AG08396 (cell line): ENCODE measurements at places on chromosomes 12 and 14.

GRCh38 chr12:124505001-124505818 is 62.2 kb downstream of the NCOR2 start:
- DNase-seq = no peak

GRCh38 chr14:72128629-72129028 is 196.4 kb downstream of the RGS6 start:
- DNase-seq = no peak

- no peak for DNase-seq
Observed at GRCh38 chr14:69660344-69661193, 49.2 kb downstream of the SUSD6 start.

DNA sequence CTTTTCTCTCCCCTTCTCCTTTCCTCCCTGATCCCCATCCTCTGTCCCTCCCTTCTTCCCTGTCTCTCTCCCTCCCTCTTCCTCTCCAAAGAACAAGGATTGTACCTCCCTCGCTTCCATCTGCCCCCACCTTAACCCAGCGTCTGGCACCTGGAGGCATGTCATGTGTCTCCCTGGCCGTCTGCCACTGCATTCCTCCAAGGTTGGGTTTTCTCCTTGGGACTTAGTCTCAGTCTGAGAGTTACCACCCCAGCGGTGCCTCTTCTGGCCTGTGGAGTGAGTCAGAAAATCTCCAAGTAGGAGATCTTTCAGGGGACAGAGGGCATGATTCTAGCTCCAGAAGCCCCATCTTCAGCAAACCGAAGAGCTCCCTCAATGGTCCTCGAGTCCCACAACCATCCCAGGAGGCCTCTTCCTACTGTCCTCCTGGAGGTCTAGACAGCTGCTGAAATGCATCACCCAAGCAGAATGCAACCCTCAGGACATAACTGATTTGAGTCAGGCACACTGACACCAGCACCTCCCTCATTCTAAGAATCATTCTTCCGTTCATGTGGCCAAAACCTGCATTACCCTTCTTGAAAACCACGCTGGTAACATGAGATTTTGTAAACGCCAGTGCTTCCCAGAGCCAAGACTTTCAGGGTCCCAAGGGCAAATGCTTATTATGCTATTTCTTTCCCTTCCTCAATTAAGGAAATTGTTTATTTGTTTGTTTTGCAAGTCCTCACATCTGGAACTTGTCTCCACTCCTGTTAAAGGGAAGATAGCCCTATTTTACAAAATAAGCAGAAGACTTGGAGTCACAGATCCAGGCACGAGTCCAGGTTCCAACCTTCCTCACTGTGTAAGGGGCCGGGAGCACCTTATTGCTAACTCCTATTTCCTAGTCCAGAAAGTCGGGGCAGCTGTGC is 463.2 kb downstream of the BCL11B start:
- no peak for DNase-seq

GRCh38 chr14:102878970-102879460 is 43.4 kb upstream of the AMN start:
- DNase-seq = no peak

DNA sequence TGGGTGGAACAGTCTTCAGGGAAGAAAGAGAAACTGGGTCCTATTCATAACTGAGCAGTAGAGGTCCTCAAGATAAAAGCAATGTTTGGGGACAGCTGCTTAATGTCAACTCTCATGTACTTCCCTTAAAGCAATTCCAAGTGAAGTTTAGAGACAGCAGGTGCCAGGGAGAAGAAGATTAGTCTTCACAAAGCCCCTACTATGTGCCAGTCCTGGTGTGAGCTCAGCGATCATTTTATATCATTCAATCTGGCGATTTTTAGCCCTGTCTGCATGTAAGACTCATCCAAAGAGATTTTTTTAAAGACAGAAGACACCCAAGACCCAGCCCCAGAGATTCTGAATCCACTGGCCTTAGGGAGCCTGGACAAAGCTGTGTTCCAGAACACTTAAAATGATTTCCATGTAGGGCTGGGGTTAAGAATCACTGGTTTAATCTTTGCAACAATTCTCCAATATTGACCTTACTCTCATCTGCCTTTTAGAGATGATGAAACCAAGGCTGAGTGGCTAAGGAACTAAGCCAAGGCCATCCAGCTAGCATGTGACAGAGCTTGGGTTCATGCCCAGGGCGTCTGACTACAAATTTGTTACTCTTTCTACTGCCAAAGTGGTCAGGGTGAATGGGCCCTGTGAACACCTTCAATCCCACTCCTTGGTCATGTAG is 404.5 kb upstream of the TBX3 start:
- no peak for DNase-seq

DNA sequence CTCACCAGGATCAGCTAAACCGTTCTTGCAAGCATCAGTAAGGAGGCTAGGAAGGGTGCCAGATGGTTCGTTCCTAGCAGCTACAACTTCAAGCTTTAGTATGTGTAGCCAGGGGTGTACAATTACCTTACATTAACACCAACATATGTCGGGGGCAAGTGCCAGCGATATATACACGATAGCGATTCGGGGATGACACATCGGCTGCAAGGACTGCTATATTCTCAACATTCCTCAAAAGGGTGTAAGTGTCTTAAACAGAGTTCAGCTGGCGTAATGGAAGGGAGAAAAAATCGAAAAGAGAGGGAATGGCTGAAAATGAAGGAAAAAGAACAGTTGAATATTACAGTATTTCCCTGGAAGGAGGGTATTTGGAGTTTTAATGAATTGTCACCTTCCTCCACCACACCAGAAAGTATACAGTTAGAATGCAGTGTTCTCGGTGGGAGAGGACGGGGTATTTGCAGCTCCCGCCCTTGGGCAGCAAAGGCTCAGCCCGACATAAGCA is 545 bp downstream of the LIMA1 start:
- peak; percentile 74 for DNase-seq
